ENCODE measurements at places on chromosomes 13 and 19.

DNA sequence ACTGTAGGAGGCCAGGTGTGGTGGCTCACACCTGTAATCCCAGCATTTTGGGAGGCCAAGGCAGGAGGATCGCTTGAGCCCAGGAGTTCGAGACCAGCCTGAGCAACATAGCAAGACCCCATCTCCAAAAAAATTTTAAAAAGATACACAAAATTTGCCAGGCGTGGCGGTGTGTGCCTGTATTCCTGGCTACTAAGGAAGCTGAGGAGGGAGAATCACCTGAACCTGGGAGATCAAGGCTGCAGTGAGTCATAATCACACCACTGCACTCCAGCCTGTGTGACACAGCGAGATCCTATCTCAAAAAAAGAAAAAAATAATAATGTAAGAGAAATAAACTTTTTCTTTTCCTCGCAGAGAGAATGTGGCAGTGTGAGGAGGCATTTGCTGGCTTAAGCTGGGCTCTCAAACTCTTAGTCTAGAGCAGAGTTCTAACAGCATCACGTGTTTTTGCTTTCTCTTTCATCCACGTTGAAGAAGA, 21.1 kb downstream of the FAM187B start:
- DNase-seq: no peak

DNA sequence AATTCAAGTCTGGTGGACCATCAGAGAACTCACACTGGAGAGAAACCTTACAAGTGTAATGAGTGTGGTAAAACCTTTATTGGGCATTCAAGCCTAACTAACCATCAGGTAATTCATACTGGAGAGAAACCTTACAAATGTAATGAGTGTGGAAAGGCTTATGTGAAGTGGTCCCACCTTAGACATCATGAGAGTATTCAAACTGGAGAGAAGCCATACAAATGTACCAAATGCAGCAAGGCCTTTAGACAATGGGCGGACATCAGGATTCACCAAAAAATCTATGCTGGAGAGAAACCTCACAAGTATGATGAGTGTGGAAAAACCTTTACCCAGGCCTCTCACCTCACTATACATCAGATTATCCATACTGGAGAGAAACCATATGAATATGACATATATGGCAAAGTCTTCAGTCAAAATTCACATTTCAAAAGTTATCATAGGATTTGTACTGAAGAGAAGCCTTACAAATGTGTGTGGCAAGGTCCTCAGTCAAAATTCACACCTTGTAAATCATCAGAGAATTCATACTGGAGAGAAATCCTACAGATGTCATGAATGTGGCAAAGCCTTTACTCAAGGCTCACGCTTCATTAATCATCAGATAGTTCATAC, 19.7 kb upstream of the ZNF665 start:
- DNase-seq: no peak

DNA sequence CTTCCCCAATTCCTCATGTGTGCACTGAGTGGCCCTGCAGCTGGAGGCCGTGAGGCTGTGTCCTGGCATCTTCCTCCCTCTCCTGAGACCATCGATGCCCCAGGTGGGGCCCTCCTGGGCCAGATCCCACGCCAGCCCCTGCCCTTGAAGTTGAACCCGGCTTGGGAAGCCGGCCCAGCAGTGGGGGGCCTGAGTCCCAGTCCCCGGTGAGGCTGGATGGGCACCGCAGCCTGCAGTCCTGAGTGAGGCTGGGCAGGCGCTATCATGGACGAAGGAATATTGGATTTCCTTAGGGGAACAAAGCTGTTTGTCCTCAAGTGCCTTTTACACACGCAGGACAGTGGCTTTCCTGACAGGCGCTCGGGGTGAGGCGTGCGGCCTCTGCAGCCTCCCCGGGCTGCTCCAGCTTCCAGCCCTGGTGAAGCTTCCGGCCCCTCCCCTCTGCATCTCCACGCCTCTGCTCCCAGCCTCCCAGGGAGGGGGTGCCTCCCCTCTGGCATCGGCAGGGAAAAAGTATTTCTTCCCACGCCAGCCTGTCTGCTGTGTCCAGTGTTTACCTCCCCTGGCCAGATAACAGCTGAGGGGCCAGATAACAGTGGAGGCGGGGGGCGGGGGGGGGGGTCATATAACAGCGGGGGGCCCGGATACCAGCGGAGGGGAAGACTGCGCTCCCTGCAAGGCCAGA, 159.5 kb downstream of the KDM4B start:
- DNase-seq: no peak

GRCh38 chr13:42048342-42048683, at the start of gene DGKH:
Gene DGKH, plus strand, starts transcription at chr13:42048648. Its CDS starts 126 bp downstream, at chr13:42048774.
- no peak for DNase-seq

GRCh38 chr13:33525763-33526162, 240.2 kb upstream of the STARD13 start:
- no peak for DNase-seq

DNA sequence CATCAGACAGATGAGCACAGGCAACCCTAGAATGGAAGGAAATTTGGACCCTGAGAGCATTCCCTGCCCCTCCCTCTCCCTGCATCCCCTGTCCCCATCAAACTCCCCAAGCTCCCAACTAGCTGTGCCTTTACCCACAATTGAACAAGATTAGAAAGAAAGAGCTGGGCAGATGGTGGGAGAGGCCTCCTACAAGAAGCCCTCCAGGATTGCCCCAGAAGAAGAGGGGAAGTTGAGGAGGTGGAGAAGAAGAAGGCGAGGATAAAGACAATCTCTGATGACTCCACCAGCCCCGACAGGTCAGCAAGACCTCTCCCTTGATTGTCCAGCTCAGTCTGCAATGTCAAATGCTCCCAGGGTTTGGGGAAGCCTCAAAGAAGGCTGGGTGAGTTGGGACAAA, 11.9 kb downstream of the UNC13A start:
- DNase-seq: no peak

DNA sequence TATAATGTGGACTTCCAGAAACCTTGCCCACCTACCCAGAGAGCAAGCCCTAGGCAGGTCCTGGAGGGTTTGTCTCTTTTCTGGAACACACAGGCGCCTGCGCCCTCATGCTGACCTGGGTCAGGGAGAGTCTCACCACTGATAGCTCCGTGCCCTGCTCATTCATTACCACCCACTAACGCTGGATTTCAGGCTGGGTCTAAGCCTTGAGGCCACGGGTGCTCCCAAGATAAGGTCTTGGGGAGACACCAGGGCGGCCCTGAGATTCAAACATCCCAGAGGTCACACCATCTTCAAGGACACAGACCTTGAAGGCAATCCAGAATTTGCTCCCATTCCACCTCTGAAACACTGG, 5.1 kb downstream of the S1PR2 start:
- no peak for DNase-seq

- no peak for DNase-seq
Measured at GRCh38 chr13:81171065-81171647, 830.2 kb upstream of the SPRY2 start.

- no peak for DNase-seq
Measured at GRCh38 chr19:5052515-5052914, 83.6 kb downstream of the KDM4B start.

DNA sequence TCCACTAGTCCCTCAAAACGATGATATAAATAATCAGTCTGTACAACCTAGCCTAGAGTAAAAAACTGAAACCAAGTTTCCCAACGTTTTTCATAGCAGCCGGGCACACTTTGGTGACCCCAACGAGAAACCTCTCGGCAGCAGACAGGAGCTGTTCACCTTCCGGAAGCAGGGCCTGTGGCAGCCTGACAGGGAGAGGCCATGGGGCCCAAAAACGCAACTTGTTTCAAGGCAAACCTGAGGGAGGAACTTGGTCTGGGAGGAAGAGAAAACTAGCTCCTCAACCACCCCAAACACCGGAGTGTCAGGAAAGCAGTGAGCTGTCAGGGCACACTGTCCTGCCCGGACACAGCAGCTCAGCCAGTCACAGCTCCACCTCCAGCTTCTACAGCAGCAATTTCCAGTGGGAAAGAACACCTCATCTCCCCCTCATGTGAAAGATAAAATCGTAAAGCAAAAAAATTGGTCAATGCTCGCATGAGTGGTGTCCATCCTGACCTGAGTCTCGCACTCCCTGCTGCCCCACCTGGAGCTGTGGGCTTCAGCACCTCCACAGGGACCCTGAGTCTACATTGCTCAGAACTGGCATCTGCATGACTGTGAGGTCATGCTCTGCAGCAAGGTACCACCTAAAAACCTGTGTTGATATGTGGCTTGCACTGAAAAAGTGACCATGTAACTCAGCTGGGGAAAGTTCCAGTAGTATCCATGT, 40.6 kb upstream of the LATS2 start:
- DNase-seq: no peak

- no peak for DNase-seq
Measured at GRCh38 chr19:50909240-50910070, 1.7 kb downstream of the KLK4 start.

DNA sequence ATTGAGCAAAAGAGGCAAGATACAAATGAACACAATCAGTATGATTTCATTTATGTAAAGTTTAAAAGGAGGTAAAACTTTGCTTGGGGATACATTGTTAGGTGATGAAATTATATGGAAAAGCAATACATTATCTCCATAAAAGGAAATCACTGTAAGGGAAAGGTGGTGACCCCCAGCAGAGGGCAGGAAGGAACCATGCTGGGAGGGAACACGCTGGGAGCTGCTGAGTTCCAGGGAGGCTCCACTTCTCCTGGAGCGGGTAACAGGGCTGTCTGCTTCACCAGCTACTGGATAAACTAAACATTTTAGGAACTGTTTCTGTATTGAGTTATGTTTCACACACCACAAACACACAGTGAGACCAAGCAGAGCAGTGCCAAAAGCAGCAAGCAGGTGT, 91.2 kb downstream of the KATNAL1 start:
- no peak for DNase-seq

DNA sequence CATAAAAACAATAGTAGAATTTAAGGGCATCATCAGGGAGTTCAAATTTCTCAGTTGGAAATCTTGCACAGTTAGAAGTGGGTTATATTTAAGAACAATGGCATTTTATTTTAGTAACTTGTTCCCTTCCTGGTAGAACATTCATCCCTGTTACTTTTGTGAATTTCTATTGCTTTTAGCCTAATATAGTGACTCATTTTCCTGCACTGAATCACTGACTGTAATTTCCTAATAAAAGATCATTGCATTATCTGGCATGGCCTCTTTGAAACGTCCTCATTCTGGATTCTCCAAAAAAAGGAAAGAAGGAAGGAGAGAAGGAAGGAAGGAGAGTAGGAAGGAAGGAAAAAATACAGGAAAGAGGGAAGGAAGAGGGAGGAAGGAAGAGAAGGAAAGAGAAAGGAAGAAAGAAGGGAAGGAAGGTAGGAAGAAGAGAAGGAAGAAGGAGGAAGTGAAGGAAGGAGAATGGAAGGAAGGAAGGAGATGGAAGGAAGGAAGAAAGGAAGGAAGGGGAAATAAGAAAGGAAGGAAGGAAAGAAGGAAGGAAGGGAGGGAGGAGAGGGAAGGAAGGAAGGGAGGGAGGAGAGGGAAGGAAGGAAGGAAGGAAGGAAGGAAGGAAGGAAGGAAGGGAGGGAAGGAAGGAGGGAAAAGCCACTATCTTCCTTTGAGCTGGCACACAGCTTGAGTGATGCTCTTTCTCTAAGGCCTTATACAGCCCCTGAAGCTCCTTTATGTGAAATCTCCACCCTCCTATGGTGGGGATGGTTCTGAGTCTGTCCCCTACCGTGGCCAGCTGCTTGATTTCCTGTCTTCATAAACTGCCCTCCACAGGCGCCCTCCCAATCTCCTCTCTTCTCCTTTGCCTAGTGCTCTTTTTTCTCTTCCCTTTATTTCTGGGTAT, 29.8 kb upstream of the TM9SF2 start:
- DNase-seq: no peak

- DNase-seq: no peak
Measured at GRCh38 chr13:50779443-50780200, 63.9 kb downstream of the DLEU7 start.

DNA sequence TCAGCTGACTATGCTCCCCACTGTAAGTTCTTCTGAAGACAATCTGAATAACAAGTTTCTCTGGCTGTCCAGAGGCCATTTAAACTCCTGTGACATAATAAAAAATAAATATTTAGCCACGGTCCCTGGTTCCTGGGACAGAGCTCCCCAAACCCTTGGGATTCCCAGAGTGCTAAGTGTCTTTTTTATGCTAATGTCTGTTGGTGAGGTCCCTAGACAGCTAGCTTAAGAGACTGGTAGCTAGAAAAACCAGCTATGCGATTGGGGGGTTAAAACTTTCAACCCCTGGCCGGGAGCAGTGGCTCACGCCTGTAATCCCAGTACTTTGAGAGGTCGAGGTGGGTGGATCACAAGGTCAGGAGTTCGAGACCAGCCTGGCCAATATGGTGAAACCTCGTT, 5.9 kb downstream of the EPSTI1 start:
- DNase-seq: no peak

DNA sequence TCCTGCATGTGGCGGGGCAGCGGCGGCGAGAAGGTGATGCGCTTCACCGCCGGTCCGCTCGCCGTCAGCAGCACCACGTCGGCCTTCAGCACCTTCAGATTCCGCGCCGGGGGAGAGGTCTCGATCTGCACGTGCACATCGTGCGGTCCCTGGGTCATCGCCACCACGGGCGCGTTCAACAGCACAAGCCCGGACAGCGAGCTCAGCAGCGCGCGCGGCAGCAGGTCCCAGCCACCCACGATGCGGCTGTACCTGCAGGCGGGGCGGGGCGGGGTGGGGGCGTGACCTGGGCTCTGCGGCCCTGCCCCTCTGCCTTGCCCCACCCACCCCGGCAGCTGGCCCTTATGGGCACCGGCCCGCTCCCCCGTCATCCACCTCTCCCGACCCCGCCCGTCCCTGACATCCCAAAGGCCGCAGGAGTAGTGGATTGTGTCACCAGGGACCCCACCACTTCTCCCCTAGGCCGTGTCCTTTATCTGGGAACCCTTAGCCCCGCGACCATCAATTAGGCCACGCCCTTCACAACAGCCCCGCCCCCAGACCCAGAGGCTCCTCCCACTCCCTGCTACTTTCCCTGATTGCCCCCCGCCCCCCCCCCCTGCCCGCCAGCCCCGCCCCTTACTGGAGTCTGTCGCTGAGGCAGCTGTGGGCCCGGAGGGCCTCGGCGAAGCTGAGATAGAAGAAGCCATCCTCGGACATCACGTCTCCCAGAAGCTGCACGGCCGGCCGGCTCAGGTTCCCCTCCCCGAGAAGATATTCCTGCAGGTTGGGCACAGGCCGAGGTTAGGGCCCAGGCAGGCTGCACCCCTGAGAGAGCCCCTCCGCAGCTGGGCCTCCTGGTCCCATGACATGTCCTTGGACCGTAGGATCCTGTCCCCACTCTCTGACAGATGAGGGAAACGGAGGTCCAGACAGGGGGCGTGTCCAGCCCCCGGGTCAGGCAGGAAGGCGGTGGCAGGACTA, 6.1 kb downstream of the IL4I1 start:
- DNase-seq: no peak

DNA sequence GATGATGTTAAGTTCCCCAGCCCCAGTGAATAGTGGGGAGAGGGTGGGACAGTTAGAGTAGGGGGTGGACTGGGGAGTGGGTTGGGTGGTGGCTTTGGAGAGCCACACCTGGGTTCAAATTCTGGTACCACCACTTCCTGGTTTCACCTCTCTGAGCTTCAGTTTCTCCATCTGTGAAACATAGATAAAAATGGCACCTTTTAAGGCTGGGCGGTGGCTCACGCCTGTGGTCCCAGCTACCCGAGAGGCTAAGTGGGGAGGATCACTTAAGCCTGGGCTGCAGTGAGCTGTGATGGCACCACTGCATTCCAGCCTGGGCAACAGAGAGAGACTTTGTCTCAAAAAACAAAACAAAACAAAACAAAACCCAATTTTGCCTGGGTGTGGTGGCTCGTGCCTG, 5.9 kb downstream of the VAV1 start:
- DNase-seq: no peak

GRCh38 chr13:99269627-99270241, 11.6 kb upstream of the GPR18 start:
- DNase-seq: no peak

Data from AG04449 (cell line).